ENCODE measurements at places on chromosomes 7 and 10.

GRCh38 chr10:77771450-77771849 is 133.8 kb upstream of the KCNMA1 start:
- DNase-seq: no peak

- DNase-seq: no peak
Measured at GRCh38 chr7:69659983-69660382, 61.7 kb downstream of the AUTS2 start.

DNA sequence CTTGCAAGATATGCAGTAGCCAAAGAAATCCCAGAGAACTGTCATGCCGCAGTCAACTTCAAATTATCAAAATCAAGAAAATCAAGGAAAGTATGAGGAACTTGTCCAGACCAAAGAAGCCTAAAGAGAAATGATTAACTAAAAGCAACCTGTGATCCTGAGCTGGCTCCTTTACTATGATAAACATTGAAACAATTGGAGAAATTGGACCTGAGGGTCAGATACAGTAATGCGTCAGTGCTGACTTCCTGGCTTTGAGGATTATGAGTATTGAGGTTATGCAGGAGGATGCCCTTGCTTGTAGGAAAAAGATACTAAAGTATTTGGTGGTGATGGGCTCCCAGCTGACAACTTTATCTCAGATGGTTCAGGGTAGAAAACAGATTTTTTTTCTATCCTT is 324.7 kb upstream of the AKR1E2 start:
- DNase-seq: no peak

DNA sequence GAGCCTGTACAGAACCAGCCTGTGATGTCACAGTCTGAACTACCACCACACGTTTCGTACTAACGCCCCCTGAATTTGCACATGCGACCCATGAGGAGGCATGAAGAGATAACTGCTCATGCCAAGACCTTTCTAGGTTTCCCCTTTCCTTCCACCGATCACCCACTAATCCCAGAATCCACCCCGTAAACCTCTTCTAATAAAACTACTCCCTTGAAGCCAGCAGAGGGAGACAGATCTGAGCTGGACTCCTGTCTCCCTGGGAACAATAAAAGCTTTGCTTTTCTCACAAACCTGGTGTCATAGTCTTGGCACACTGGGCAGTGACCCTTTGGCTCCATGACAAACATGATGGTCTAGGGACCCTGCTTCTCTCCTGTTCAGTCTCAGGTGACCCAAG is 144.5 kb downstream of the FRMD4A start:
- no peak for DNase-seq

GRCh38 chr7:155556763-155557162 is 10.4 kb upstream of the CNPY1 start:
- no peak for DNase-seq

DNA sequence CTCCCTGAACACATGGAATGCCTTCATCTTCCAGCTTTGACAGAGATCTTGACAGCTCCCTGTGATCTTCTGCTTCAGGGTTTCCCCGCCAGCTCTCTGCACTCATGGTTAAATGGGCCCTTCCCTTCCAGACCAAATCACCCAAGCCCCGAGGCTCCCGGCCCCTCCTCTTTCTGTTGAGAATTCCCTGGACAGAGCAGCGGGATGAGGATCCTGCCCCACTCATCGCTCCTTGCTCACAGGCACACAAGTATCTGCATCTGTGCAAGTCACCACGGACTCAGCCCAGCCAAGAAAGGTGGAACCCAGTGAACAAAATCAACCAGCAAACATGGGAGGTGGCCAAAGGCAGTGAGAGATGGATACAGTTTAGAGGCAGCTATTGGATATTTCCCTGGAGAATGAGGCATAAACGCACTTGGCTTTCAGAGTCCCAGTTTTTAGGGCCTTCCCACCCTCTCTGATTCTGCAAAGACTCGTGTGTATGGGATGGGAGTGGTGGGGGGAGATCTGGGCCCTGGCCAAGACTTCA is 37.7 kb upstream of the CXCL12 start:
- no peak for DNase-seq

DNA sequence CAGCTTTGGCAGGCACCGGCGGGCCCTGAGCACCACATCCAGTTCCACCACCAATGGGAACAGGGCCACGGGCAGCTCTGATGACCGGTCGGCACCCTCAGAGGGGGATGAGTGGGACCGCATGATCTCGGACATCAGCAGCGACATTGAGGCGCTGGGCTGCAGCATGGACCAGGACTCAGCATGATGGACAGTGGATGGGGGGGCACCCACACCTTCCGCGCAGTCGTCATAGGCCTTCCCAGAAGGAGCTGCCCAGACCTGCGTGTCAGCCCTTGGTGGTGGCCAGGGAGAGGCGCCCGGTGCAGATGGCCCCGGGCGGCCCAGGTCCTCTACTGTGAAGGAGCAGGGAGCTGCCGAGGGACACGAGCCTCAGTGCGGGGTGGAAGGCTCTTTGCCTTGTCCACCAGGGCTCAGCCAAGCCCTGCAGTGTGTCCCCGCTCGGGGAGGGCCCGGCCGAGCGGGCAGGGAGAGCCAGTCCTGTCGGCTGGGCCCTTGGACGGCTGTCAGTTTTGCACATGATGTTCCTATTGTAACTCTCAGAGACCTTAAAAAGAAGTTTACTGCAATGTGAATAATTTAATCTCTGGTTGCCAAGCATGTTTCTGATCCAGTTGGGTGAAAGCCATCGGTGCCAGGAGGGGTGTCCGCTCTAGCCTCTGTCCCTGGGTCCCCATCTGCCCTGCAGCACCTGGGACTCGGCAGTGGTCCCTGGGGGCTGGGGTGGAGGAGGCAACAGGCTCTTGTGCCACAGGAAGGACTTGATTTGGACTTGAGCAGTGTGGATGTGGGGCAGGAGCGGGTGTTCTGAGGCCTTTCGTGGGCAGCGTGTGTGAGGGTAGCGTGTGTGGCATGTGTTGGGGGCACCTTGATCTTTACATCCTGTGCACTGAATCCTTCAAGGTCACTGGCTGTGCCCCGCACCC is 12.6 kb downstream of the NACAD start:
- DNase-seq: no peak

GRCh38 chr7:12601302-12601869 is 30.9 kb downstream of the SCIN start:
- DNase-seq: no peak

GRCh38 chr10:68796605-68797004 is 30.7 kb upstream of the STOX1 start:
- DNase-seq: no peak

GRCh38 chr7:131556909-131557651 is 652 bp upstream of the PODXL start:
- DNase-seq: peak; percentile 40

DNA sequence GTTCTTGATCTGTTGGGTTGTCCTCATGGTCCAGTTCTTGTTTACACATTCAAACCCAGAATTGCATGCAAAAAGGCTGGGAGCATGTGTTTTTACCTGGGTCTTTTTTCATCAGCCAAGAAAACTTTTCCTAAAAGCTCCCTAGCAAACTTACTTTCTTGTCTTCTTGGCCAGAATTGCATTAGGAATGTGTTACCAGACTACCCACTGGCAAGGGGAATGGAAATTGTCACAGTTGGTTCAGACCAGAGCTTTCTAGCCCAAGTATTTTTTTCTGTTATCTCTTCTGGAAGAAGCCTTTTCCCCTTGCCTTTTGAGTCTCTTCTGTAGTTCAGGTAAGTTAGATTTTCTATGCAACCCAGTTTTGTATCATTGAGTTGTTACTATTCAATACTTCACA is 77.5 kb downstream of the BMPR1A start:
- DNase-seq: no peak

GRCh38 chr10:93629647-93630305 is 17.4 kb downstream of the PDE6C start:
- DNase-seq: no peak

- DNase-seq: no peak
Measured at GRCh38 chr7:7256731-7257274, 74.5 kb downstream of the C1GALT1 start.

DNA sequence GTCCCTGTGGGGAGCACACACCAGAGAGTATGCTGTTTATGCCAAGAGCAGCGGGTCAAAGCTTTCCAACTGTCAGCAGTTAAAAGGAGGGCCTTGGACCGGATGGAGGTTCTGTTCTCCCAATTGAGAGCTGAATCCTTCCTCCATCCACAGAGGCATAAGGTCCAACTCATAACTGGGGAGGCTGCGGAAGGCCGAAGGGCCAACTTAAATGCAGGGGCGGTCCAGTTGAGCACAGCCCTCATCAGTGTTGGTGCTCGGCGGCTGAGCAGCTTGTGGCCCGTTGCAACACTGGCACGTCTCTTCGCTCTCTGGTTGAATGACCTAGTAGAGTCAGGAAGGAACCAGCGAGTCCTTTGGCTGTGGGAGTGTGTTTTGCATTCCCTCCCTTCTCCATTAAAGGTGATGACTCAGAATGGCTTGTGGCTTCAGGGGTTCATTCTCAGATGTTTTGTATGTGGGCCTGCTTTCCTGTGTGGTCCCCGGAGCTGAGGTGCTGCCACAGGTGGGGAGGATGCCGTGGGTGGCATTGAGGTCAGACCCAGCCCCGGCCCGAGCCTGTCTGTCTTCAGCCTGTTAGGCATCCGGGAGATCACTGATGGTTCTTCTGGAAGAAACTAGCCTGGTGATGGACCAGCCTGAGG is 44.8 kb upstream of the DMBT1 start:
- no peak for DNase-seq

GRCh38 chr7:518630-519483 is 789 bp downstream of the PDGFA start:
- peak; percentile 71 for DNase-seq

- no peak for DNase-seq
Measured at GRCh38 chr10:17348501-17349349, 105.7 kb downstream of the ST8SIA6 start.

DNA sequence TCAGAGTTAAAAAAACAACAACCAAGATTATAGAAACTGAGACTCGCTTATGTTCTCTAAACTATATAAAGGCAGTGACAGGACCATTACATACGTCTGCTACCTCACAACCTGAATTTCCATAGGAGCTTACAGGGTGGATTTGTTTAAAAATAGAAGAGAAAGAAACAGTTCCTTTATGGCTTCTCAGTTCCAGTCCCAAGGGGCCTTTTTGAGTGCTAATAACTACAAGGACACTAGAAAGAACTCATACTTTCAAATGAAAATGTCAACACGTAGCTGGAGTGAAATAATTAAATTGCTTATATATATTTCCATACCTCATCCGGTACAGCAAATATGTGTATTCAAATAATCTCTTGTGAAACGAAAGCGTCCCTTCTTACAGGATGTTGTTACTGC is 19.7 kb downstream of the TSPAN12 start:
- DNase-seq: no peak

DNA sequence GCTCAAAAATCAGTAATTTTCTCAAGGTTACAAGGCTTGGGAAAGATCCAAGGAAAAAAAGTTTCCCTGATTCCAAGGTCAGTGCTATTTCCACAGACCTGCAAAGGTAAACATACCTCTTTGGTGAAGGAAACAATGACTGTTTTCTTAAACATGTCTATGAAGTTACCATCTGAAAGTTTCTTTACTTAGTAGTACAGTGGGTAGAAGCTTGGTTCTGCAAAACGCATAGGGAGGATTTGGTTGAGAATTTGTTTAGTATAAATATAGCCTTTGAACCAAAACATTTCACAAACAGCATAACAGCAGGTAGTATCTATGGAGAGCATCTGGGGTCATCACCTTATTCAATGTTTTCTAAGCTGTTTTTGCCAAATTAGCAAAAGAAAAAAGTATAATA is 169.6 kb downstream of the CCSER2 start:
- DNase-seq: no peak

DNA sequence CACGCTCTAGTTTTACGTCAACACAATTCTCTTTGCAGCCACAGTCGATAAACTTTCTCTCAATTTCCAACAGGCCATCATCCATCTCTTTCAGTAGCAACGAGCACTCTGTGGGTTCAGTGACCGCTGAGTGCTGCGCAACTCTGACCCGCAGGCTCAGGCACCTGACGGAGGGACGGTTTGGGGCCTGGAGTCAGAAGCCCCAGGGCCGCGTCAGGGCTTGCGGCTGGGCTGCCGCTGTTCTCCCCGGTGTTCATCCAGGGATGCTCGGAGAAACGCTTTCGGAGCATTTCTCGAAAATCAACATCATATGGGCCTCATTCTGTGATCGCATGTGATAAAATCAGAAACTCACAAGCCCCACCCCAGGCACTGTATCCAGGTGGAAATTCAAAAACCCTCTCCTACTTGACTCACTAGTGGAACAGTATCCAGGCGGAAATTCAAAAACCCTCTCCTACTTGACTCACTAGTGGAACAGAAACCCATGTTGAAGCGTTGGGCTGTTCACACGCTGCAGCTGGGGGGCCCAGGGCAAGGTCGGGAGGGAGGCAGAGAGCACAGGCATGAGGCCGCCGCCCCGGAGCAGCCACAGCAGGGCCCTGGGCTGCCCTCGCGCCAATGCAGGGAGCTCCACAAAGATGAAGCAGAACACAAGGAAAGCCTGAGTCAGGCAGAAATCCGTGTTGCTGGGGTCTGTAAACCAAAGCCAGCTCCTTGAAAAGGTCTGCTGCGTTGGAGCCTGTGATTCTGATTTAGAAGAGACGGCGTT is 73.3 kb upstream of the NKX6-2 start:
- DNase-seq: no peak

DNA sequence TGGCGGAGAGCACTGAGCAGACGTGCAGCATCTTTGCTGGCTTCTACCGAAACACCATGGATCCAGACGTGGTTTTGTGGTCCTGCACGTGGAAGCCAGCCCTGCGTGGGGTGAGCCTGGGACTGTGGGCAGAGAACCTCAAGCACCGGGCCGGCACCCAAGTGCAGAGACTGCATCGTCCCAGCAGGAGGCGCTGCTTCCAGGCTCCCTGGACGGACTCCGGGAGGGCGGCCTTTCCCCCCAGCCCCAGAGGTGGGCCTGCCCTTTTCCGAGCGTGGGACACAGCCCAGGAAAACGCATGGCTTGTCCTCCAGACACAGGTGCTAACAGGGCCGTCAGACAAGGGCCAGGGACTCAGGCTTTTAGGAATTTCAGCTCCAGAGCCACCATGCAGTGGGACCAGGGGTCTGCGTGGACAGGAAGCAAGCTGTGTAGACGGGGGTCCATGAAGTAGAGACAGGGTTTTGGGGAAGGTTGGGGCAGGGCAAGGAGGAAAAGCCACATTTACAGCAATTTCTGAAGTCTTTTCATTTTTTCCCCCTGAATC is 303.9 kb downstream of the WDR37 start:
- no peak for DNase-seq

GRCh38 chr10:118273662-118274061 is 68.5 kb downstream of the FAM204A start:
- no peak for DNase-seq

DNA sequence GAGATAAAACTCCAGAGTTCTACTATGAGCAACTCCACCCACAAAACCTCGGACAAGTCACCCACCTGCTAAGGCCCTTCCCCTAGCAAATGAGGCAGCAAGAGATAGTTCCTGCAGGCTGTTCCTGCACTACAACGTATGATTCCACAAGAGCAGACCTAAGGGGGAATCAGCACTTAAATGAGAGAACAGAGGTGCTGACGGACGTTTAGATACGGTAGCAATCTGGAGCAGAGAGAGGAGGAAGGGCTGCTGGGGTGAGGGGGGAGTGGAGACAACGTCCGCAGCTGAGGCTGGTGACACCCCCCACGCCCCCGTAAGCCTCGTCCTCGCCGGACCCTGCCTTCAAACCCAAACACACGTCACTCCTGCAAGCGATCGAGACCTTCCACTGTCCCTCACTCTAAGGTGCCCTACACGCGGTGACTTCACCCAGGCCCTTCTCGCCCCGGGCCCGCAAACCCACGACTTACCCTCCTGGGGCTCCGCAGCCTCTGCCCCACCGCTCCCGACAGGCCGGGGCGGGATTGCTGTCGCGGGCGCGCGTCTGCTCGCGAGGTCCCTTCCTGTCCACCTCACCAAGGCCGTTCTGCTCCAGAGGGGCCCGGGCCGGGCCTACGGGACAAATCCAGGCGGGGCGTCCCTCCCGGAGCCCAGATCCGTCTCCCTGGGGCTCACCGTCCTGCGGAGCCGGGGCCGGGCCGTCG is 635 bp downstream of the ZNF12 start:
- peak; percentile 59 for DNase-seq

Data from KBM-7 (cell line).